T follicular helper cell (primary cell): ENCODE measurements at places on chromosomes 3 and 15.

GRCh38 chr3:194782698-194783404 lies 97.2 kb downstream of the FAM43A start:
- DNase-seq = no peak

- no peak for DNase-seq
Measured at GRCh38 chr3:194570235-194570634, 63.0 kb downstream of the TMEM44 start.

GRCh38 chr15:101464256-101464998 lies 25.1 kb downstream of the PCSK6 start:
- DNase-seq = no peak

GRCh38 chr15:80436511-80437307 lies 32.5 kb downstream of the ARNT2 start:
- DNase-seq = no peak

DNA sequence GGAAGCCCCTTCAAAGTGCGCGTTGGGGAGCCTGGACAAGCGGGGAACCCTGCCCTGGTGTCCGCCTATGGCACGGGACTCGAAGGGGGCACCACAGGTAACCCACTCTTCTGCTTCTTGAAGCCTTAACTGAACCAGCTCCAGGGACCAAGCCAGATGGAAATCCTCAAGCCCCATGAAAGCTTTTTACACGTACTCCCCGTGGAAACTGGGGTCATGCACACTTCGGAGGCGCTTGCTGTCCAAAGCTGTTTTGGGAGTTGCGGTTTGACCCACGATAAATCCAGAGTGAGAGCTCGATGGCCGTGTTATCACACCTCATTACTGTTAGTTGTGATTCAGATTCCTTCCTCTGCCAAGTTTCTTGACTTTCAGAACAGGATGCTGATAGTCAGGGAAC lies 47.5 kb downstream of the DNASE1L3 start:
- DNase-seq = no peak

- DNase-seq = no peak
Measured at GRCh38 chr3:192161661-192162060, 565.7 kb downstream of the FGF12 start.

- DNase-seq = no peak
Measured at GRCh38 chr3:195009616-195010015, 261.3 kb downstream of the XXYLT1 start.

GRCh38 chr3:29344935-29345334 lies 64.1 kb downstream of the RBMS3 start:
- no peak for DNase-seq

DNA sequence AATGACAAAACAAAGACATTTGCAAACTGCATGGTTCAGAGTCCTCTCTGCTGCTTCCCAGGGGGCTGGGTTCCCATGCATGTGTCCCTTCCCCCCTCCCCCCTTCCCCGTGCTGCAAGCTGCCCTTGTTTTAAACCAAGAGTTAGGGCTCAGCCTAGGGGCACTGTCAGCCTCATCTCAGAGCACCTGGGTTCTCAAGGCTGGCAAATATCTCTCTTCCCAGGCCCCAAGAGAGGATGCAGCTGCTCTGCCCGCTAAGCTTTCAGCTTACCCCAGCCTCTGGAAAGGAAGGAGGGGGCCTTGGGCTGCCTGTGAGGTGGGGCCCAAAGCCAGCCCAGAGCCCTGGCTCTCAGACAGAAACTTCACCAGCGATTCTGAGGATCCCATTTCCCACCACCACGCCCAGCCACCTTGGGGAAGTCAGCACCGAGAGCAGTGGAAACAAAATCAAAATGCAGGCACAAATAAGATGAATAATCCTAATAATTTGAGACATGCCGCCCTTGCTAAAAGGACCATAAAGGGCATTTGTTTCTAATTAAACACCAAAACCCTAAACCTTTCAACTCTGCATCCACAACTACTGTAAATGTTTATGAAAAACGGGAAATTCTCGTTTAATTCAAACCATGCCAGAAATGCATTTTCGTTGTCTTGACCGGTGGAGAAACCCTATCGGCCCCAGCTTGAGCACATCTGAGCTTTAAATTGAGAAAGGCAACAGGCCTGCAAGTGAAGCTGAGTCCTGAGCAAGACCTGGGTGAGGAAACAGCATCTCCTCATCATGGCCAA lies 67.7 kb upstream of the WNT5A start:
- no peak for DNase-seq

DNA sequence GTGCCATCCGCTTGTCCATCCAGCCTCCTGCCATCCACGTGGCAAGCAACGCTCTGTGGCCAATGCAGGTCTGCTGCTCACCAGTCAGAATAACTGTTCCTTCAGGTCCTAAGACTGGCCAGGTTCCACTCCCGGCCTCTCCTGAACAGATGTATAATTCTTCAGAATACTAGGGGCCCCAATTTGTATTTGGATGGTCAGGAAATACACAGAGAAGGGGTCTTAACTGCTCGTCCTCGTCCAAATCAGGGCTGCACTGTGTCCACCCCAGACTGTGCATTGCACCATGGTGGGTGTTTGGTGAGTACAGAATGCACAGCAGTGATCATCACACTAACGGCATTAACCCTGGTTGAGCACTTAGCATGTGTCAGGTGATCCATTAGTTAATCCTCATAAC lies 46.0 kb downstream of the MINAR1 start:
- DNase-seq = no peak

DNA sequence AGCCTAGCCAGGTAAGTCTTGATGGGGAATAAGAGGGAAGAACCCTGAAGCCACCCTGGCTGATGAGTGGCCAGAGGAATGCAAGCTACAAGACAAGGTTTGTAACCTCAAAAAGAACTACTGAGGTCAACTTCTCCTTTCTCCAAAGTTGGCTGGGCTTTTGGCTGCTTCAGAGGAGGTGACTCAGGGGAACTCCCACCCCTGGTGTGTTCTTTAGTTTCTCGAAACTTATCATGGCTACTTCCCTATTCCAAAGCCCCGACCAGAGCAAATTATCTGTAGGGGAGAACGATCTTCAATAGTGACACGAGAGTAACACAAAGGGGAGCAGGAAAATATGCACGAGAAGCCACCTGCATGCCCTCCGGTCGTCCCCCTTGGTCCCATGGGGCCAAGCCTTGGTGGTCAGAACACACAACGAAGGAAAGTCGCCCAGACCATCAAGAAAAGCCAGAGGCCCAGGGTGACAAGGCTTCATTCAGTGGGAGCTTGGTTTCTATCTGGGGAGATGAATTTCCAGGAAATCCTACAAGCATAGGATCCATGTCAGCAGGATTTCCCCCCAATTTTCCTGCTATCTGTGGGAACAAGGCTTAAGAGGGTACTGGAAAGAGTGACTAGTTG lies 6.5 kb upstream of the BCL2A1 start:
- DNase-seq = no peak

DNA sequence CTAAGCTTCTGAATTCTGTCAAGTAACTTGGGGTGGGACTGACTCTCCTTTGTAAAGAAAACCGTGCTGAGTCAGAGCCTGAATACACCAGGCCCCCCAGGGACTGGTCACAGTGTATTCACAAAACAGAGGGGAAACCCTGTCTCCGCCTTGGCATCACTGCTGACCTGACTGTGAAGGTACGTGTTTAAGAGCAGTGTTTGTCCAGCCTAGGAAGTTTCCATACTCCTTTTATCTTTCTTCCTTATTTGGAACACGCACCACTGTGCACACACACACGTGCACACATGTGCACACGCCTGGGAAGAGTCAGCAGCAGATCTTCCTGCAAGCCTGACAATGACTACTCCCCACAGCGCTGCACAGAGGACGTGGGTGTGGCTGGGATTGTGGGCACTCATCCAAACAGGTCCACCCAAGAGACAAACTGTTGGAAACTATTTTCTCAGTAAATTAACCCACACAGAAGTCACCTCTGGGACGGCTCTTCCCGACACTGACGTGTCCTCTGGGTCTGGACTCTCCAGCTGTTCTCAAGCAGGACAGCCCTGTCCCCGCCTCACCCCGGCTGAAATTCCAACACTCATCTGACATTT lies 87.7 kb downstream of the ATP10A start:
- no peak for DNase-seq

GRCh38 chr3:78737988-78738387 lies 1029.8 kb downstream of the ROBO1 start:
- no peak for DNase-seq

DNA sequence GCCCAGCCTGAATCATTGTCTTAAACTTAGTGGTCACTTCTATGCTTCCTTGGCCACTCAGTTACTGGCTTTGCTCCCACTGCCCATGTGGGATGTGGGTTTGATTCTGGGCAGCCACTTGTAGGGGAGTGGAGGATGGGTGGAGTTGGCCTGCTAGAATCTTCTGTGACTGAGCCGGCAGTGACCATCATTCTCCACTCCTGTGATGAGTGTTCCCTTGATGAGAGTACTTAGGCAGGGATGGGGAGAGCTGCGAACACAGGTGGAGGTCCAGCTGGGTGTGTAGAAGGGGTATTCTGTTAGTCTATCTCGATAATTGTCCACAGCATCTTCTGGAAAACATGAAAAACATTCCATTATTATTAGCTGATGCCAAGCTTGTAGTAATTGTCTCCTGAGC lies 8.0 kb downstream of the TM6SF1 start:
- no peak for DNase-seq

GRCh38 chr15:73908030-73908821 lies 18.0 kb upstream of the LOXL1 start:
- peak; percentile 52 for DNase-seq

DNA sequence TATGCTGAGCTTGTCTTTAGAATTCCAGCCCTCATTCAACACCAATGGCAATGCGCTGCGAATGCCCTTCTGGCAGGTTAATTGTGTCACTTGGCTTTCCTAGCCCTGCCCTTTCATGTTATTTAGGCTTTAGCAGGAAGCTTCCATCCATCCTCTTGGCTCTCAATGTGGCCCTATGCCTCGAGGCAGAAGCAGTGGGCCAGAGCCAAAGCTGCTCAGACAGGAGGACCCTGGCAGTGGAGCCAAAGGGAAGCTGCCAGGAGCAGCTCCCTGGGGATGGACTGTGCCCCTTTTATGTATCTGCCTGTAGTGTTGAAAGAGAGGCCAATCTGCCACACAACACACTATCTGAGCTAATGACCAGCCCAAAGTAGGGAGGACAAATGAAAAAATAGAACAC lies 376.4 kb downstream of the CTNNB1 start:
- no peak for DNase-seq

- no peak for DNase-seq
Measured at GRCh38 chr15:70469651-70470555, 293.5 kb downstream of the UACA start.

- no peak for DNase-seq
Measured at GRCh38 chr3:142849148-142849547, 39.7 kb downstream of the PCOLCE2 start.

- no peak for DNase-seq
Measured at GRCh38 chr15:101406526-101407195, 82.8 kb downstream of the PCSK6 start.

- no peak for DNase-seq
Measured at GRCh38 chr3:136626493-136626892, 125.7 kb downstream of the STAG1 start.

- DNase-seq = no peak
Measured at GRCh38 chr15:70504988-70505387, 258.4 kb downstream of the UACA start.
